ENCODE measurements at places on chromosomes 3 and 15.

GRCh38 chr3:179108086-179108485, 36.5 kb upstream of the ZMAT3 start:
- DNase-seq, result no peak

GRCh38 chr3:172148702-172149565, 109.6 kb downstream of the FNDC3B start:
- no peak for DNase-seq

GRCh38 chr3:139394116-139394515, 4.7 kb upstream of the COPB2 start:
- no peak for DNase-seq

GRCh38 chr3:78741066-78741645, 1026.6 kb downstream of the ROBO1 start:
- DNase-seq, result no peak

DNA sequence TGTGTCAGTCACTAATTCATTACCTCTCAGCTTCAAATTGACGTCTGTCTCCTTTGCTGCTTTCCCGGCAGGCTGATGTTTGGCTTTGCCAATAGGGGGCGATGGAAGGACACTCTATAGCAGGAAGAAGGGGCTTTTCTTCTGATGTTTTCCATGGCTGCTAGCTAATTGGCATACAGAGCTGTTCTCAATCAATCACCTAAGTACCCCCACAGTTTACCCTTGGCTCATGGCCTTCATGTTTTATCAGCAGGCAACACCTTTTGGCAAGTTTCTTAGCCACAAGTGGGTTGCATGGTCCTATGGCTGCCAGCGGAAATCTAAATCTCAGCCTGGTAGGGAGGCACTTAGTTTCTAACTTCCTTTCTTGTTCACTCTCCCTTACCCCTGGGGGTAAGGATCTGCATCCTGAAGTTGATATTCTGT, 45.0 kb downstream of the ESYT3 start:
- no peak for DNase-seq

- DNase-seq, result no peak
These were observed 28.8 kb downstream of the ACAA1 start for GRCh38 chr3:38107911-38108648.

GRCh38 chr15:96273317-96274086, 57.0 kb upstream of the NR2F2 start:
- no peak for DNase-seq

DNA sequence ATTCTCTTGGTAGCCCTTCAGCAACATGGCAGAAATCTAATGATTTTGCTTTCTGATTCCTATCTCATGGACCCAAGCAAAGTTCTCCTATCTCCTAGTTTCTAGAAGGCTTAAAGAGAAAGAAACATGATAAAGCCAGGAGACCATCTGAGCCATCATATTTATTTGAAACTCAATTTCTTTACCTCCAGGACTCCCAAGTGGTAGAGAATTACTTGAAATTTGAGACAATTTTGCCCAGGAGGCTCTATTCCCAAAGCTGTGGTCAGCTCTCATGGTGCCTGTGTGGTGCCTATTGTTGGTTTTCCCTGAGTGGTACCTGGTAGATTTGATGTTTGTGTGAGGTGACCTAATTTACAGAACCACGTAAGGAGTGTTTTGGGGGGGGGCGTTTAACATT, 38.8 kb downstream of the CHP1 start:
- DNase-seq, result no peak

GRCh38 chr15:38424101-38424552, 29.8 kb upstream of the FAM98B start:
- DNase-seq, result no peak

DNA sequence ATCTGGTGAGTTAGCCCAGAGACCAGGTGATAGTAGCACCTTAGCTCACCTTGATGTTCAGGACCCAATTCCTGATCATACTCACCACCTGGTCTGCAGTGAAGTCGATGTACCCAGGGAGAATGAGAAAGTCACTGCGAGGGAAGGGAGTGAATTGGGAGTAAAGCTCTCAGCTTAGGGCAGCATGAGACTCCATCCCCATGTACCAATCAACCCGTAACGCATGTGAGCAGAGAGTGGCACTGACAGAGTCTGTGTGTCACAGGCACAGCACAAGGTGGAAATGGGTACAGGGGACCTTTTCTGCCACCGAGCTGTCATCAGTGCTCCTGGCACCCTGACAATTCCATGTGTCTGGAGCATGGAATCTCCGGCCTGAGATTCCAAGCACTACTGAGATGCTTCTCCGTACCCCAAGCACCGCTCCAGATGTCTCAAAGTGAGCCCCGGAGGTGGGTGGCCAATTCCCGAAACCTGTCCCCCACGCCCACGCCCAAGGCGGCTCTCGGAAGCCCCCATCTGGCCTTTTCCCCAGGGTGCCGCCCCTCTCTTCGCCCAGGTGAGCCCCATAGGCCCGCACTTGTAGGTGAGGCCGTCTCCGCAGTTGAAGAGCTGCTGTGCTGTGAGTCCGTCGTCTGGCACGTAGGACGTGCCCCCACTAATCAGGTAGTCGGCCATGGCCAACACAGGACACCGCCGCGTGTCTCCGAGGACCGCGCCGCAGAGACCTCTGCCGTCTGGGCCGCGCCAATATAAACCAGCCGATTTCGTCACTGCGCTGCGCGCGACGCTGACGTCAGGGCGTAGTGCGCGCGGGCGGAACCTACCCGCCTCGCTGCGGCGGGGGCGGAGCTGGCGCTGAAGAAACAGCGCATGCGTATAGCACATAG, at the start of gene IMPDH2:
Gene IMPDH2, minus strand, starts transcription at position 726 of the 890 bp plus-strand sequence. Its CDS starts 48 bp downstream, at position 678.
- DNase-seq, result peak; percentile 89

DNA sequence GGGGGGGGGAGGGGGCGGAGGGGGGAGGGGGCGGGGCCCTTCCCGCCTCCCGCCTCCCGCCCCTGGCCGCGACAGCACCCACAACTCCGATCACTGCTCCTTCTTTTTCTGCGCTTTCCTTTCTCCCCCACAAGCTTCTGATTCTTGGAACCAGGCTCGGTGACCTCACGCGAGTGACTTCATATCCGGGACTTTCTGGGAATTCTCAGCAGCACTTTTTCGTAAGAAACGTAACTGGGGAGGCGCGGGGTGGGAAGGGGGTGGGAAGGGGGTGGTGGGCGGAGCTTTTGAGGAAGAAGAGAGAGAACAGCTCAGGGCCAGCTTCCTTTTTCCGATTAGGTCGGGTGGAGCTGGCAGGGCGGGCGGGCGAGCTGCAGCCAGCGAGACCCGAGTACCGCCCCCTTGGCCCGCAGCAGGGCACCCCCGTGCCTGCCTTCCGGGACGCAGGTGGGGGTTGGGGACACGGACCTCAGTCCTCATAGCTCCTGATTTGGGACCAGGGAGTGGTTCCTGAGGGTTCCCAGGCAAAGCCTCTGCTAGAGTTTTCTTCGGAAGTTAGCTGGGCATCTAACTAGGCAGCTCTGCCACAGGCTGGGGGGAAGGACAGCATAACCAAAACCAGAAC, 14.6 kb downstream of the XIRP1 start:
- peak; percentile 69 for DNase-seq

GRCh38 chr15:52080031-52080430, 32.5 kb downstream of the BCL2L10 start:
- no peak for DNase-seq

DNA sequence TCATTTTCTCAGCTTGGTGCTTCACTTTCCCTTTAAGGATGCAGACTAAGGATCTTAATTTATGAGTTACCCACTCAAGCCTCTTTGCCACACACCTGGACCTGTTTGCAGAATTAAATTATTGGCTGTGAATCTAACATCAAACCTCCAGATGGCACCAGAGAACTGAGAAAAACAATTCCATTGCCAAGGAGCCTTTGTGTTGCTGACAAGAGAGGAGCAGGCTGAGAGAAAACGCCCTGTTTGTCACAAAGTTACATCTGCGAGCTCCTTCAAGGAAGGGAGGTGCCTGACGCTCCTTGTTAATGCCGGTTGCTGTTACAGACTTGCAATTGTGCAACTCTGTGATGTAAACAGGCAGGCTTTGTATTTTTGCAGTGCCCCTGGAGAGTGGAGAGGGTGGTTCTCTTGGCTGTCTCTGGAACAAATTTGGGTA, 36.3 kb upstream of the TMC3 start:
- no peak for DNase-seq

GRCh38 chr15:56866803-56867202, 51.6 kb upstream of the TCF12 start:
- DNase-seq, result no peak

- DNase-seq, result no peak
These were observed 35.4 kb upstream of the CORO2B start for GRCh38 chr15:68543165-68544008.

DNA sequence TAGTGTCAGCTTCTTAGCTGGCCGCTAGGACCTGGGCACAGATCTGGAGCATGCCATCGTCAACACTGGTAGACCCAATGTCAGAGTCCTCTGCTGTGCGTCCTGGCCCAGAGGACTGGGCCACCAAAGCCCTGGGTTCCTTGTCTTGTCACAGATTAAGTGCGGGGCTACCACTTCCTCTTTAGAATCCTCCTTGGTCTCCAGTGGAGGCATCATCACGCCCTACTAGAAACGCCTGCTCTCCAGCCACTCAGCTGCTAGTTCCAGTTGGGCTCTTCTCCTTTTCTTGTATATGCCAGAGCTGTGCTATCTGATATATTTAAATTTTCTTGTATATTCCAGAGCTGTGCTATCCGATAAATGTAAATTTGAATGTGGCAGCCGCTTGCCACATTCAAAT, 11.2 kb downstream of the PPCDC start:
- no peak for DNase-seq

GRCh38 chr3:31285833-31286486, 246.8 kb upstream of the STT3B start:
- DNase-seq, result no peak

DNA sequence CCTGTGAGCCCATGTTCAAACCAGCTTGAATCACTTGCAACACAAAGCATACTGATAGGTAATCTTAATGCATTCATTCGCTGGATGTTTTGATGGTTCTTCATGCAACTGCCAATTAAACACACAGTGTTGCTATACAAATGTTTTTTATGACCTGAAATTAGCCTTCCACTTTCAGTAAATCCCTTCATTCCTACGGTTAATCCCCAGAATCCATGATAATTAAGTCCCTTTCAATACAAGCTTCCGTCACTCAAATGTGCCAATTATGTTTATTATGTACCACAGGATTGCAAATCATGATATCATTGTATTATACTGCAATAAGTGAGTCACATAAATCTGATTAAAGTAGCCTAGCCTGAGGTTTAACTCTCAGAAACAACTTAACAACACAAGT, 14.5 kb upstream of the LYZL4 start:
- no peak for DNase-seq

GRCh38 chr3:193853511-193854219, 260.7 kb downstream of the OPA1 start:
- DNase-seq, result no peak

DNA sequence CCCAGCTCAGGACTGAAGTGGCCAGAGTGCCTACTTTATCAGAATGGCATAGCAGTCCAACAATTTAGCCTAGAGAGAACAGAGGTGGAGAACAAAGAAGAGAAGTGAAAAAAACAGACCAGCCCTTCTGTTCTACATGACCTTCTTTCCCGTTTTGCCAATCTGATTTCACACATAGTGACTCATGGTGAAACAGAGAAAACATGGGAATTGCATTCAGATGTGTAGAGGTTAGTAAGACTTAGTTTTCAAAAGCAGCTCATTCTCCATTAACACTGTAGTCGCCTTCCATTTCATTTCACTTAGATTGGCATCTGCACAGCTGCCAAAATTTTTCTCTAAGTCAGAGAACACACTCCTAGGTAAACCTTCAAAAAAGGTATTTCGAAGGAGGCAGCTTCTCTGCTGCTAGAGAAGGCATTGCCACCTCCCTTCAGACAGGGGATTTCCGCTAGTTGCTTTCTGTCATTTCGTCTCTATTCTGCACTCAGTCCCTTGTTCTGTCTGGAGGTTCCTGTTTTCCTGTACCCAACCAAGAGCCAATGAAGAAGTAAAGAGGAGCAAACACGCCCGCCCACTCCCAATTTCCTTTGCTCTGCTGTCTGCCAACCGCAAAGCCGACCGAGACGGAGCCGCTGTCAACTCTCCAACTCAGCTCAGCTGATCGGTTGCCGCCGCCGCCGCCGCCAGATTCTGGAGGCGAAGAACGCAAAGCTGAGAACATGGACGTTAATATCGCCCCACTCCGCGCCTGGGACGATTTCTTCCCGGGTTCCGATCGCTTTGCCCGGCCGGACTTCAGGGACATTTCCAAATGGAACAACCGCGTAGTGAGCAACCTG, at the start of gene ARL6IP5:
Gene ARL6IP5, plus strand, starts transcription at position 612 of the 842 bp plus-strand sequence. Its CDS starts 111 bp downstream, at position 723.
- peak; percentile 77 for DNase-seq

DNA sequence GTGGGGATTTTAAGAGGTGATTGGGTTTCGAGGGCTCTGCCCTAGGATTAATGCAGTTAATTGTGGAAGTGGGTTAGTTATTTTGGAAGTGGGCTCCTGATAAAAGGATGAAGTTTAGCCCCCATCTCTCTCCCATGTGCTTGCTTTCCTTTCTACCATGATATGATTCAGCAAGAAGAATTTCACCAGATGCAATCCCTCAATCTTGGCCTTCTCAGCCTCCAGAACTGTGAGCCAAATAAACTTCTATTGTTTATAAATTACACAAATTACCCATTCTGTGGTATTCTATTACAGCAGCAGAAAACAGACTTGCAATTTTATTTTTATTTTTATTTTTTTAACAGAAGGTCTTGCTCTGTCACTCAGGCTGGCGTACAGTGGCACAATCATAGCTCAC, 27.3 kb upstream of the UBE2E1 start:
- DNase-seq, result no peak

DNA sequence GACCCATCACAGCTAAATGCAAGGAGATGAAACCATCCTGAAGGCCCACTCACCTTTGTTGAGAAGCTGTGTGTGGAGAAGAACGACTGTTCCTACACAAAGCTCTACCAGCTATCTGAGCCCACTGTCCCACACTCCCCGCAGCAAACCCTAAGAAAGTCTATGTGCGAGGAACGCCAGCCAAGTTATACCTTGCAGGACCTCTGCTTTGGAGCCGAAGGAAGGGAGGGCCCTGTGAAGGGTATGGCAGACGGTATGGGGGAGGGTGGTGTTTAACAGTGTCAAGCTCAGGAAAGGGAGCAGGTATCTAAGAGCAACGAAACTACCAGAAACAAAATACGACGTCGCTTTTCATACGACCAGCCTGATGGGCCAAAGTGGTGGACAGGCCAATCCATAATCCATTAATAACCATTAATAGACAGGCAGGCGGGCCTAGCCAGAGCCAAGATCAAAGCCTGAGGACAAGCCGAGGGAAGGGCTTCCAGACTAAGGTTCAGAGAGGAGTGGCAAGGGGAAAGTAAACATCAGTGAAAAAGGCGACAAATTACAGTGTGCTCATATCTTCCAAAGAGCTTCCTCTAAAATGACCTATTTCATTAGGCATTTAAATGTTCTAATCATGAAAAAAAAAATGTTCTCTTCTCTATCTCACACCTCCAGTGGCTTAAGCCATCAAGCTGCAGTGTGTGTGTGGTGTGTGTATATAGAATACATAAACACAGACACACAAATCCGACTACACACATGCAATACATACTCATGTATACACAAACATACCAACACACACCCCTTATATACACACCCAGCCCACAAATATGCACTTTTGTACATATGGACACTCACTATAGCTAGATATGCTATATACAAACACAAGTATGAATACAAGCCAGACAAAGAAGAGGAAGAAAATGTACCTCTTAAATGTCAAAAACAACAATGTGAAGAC, 43.9 kb downstream of the PTPN23 start:
- no peak for DNase-seq

- DNase-seq, result no peak
These were observed 2.4 kb downstream of the NEDD4 start for GRCh38 chr15:55990998-55991397.
